ENCODE measurements at places on chromosomes 6 and 20.

- DNase-seq: no peak
Measured at GRCh38 chr6:3356824-3357420, 98.2 kb downstream of the PSMG4 start.

DNA sequence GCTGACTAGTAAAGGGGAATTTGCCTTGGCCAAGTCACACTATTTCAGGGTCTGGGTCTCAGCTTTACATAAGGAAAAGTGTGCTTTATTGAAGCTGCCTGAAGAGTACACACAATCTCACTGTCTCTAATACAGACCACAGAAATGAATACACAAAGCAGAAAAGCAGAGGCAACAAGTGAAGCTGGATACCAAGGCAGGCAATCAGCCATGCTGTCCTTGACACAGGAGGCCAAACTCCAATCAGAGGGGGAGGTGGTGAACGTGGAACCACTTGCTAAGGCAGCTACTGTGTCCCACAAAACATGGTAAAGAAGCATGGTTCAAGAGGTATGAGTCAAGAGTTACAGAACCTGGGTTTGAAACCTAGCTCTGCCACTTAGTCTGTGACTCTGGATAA is 21.8 kb upstream of the CCND3 start:
- no peak for DNase-seq

- DNase-seq: no peak
Measured at GRCh38 chr6:474453-475185, 83.1 kb downstream of the IRF4 start.

DNA sequence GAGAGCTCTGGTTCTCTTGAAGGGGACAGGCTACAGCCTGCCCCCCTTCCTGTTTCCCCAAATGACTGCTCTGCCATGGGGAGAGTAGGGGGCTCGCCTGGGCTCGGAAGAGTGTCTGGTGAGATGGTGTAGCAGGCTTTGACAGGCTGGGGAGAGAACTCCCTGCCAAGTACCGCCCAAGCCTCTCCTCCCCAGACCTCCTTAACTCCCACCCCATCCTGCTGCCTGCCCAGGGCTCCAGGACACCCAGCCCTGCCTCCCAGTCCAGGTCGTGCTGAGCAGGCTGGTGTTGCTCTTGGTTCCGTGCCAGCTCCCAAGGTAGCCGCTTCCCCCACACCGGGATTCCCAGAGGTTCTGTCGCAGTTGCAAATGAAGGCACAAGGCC is 9.8 kb downstream of the VEGFA start:
- no peak for DNase-seq

GRCh38 chr20:14821251-14821650 is 483.8 kb upstream of the FLRT3 start:
- no peak for DNase-seq

- no peak for DNase-seq
Measured at GRCh38 chr20:59858425-59858824, 75.0 kb downstream of the SYCP2 start.

- peak; percentile 95 for DNase-seq
Measured at GRCh38 chr20:43513931-43514647, 6.6 kb downstream of the L3MBTL1 start.

DNA sequence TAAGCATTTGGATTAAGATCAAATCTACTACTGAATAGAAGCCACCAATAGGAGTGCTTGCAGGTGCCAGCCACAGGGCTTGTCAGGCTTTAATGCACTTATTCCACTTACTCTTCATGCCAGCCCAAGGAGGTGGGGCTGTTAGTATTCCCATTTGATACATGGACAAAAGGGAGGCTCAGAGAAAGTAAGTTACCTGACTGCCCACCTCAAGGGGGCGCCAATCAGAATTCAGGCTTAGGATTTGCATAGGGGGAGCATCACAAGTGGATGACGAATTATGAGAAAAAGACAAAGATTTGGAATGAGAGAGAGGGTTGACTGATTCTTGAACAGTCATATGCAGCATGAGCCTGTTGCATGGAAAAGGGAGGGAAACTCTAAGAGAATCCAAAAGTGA is 188.4 kb upstream of the TSHZ2 start:
- DNase-seq: no peak

DNA sequence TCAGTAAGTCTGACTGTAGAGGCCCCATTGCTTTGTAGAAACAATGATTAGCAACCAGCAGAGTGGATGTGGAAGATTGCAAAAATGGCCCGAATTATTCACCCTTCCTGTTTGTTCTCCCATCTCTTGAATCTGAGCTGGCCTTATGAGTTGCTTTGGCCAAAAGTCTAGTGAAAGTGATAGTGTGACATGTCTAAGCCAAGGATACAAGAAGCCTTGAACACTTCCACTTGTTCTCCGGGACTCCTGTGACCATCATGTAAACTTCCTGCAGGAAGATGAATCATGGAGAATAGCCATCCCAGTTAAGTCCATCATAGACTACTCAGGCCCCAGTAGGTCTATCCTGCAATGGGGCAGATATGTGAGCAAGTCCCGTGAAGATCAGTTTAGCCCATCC is 252.0 kb upstream of the JAG1 start:
- no peak for DNase-seq

GRCh38 chr6:6406715-6407070 is 86.2 kb upstream of the F13A1 start:
- DNase-seq: no peak

GRCh38 chr6:109421184-109421583 is 19.2 kb downstream of the PPIL6 start:
- DNase-seq: no peak

DNA sequence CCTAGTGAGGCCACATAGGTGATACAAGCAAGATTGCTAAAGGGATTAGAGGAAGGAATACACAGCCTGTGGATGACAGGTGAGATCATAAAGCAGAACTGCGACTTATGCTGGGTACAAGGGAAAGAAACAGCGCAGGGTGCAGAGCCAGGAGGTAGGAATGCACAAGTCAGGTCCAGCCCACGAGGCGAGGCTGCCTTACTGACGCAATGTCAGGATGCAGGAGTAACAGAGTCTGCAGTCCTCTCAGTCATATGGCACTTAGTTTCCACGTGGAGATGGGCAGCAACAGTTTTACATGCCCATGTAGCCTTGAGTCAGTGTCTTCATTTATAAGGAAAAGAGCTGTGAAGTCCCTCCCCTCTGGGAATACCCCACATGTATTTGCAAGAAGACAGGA is 210.9 kb downstream of the SYNE1 start:
- DNase-seq: no peak

DNA sequence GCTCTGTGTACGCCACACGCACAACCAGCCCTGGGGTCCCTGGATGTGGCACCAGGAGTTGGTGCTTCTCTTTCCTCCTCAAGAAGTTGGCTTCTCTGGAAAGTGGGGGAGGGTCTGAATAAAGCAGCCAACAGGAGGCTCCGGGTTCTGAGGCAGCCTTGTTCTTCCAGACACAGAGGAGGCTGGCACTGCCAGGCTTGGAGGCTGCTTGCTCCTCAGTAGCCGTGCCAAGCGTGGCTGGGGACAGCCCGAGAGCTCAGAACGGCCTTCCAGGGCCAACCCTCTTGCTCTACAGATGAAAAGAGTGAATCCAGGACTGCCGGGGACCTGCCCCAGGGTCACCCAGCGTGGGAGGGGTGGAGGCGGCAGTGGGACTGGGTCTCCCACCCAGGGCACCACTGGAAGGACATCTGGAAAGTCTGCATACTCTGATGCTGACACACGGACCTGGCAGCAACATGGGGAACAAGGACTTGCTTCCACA is 70.4 kb downstream of the SLC22A23 start:
- DNase-seq: no peak

GRCh38 chr6:14925699-14926026 is 320.2 kb upstream of the JARID2 start:
- DNase-seq: no peak

DNA sequence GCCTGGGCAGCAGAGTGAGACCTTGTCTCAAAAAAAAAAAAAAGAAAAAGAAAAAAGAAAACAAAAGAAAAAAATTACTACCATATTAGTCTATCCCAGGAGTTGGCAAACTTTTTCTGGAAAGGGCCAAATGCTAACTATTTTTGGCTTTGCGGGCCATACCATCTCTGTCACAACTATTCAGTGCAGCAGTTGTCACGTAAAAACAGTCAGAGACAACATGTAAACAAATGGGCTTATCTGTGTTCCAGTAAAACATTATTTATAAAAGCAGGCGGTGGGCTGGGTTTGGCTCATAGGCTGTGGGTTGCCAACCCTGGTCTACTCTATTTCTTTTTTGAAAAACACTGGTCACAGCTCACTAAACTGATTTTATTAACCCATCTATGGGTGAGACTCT is 53.4 kb downstream of the EYA2 start:
- no peak for DNase-seq

GRCh38 chr6:89763550-89763949 is 56.0 kb downstream of the MDN1 start:
- DNase-seq: no peak

DNA sequence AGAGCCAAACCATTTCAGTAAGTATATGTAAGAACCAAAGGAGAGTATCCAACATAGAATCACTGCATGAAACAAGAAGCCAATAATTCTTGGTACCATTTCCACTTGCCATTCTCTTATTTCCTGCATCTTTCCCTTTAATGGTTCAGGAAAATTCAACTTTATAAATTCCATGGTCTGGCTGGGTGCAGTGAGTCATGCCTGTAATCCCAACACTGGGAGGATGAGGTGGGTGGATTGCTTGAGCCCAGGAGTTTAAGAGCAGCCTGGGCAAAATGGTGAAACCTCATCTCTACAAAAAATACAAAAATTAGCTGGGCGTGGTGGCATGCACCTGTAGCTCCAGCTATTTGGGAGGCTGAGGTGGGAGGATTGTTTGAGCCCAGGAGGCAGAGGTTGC is 21.2 kb downstream of the NHLRC1 start:
- DNase-seq: no peak

- no peak for DNase-seq
Measured at GRCh38 chr6:51559059-51559458, 528.4 kb downstream of the PKHD1 start.

DNA sequence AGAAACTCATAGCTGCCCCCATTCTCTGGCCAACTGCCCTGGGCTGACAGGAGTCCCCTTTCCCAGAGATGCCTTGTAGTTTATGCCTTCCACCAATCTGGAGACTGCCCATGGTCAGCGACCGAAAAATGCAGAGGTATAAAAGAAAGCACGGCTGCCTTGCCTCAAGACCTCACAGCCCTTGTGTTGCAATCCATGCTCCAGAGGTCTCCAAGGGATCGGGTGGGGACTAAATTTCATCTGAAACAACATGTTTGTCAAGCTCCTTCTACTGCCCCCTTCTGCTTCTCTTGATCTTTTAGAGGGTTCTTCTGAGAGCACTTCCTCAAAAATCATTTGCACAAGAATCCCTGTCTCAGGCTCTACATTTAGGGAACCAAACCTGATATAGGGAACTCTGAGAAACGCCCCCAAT is 128.8 kb downstream of the PLCB1 start:
- DNase-seq: no peak

GRCh38 chr6:5751525-5752390 is 255.0 kb downstream of the NRN1 start:
- no peak for DNase-seq

- no peak for DNase-seq
Measured at GRCh38 chr6:12957321-12958051, 240.9 kb downstream of the PHACTR1 start.

DNA sequence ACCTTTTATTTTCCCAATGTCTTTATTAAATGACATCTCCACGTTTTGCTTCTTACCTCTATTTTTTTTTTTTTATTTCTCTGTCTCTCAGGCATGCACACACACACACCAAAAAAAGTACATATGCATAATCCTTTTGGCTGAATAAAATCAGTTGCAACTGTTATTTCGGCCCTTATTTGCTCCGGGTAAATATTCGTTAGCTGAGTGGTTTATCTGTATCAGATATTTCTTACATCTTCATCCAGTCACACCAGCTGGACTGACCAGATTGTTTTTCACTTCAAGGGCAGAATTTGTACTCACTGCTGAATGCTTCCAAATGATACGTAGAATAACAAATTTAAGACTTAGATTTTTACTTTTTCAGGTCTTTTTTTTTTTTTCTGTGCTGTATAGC is 45.5 kb downstream of the PTPN1 start:
- no peak for DNase-seq

DNA sequence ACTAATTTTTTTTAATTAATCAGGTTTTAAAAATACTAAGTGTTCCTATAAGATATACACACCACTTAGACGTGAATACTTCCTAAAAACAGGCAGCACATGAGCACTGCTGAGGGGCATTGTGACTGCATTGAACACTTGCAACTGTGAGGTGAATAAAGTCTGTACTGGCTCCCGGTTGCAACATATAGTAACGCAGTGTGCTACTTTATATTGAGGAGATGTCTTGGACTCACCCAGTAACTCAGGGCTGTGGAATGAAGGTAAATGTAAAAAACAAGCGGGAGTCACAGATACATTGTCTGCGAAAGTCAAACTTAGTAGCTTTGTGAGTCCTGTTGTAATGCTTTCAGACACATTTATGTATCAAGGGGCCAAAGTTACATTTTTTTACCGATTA is 17.0 kb upstream of the HLA-A start:
- no peak for DNase-seq

- no peak for DNase-seq
Measured at GRCh38 chr20:35610833-35611427, 4.7 kb upstream of the SPAG4 start.

GRCh38 chr6:16840725-16841124 is 79.5 kb upstream of the ATXN1 start:
- DNase-seq: no peak

DNA sequence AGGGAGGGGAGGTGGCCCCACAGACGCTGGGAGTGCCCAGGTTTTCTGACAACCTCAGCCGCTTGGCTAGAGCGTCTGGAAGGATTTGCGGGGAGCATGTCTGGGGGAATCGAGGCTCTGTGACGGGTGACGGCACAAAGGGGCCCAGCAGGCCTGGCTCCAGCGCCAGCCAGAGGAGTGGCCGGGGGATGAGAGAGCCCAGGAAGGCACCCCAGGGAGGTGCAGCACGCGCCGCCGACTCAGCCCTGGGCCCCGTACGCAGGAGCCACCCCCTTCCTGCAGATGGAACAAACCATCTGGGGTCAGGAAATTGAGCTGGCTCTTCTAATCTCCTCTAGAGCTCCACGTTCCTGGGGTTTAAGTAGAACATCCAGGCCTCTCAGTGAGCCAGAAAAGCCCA is 5.9 kb upstream of the SLCO4A1 start:
- DNase-seq: no peak

DNA sequence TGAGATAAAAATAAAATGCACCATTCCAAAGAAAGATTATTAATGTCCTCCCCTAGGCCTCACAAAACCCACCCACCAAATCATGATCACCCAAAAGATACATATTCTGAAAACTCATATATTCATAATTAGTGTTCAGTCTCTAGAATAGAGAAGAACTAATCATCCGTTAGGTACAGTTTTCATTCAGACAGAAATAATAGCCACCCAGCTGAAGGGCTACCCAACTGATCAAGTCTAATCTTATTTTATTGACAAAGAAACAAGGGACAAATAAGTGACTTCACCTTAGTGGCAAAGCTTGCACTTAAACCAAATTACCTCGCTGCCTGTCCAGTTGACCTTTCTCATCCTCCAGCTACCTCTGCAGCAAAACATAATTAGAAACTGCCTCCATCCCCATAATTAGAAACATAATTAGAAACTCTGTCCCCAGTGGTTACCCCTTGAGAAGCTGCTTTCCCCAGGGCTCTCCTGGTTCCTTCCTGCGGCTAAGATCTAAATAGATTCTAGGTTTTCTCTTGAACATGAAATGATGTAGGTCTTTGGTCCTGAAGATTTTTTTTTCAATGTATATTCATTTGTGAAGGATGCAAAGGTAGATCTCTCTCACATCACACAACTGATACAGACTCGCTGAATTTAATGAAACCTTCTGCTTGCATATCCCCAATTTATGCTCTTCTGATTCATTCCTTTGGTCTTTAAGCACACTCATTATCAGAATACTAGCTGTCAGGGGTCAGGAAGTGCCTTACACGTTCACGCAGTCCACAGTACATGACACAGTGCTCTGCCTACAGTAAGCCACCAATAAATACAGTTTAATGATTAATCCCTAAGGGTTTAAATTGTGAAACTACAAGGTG is 46.3 kb downstream of the HBS1L start:
- no peak for DNase-seq

Data from amniotic stem cell (primary cell).